Kidney glomerular epithelial cell (primary cell): ENCODE measurements at places on chromosomes 6 and 20.

GRCh38 chr20:36285746-36286447 lies 20.2 kb upstream of the DLGAP4 start:
- no peak for DNase-seq

GRCh38 chr6:36752886-36753506 lies 55.4 kb downstream of the RAB44 start:
- no peak for DNase-seq

GRCh38 chr6:52672412-52673025 lies 1.6 kb downstream of the TMEM14A start:
- peak; percentile 10 for DNase-seq

- DNase-seq = no peak
Measured at GRCh38 chr6:117149324-117149723, 116.0 kb upstream of the VGLL2 start.

GRCh38 chr6:141467041-141467440 lies 665.7 kb upstream of the GJE1 start:
- DNase-seq = no peak

- DNase-seq = no peak
Measured at GRCh38 chr6:144372611-144373594, 87.8 kb downstream of the UTRN start.

DNA sequence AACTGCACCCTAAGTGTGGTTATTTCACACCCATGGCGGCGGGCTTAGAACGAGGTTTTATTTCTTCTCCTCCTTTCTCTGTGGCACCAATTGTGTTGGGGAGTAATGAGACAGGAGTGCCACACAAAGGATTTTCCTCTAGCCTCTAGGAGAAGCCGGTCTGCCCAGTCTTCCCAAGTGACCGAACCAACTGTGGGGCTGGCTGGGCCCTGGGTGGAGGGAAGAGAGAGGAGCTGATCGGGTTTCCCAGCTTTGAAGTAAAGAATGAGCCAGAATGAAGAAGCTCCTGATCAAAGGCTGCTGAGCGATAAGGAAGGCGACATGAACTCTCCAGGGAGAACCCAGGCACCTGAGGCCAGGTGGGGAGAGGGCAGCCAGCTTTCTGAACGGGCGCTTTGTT lies 616.0 kb upstream of the BTBD3 start:
- DNase-seq = no peak

- DNase-seq = no peak
Measured at GRCh38 chr20:62458275-62459251, 17.2 kb downstream of the GATA5 start.

- DNase-seq = no peak
Measured at GRCh38 chr20:48457193-48458002, 370.4 kb downstream of the PREX1 start.

GRCh38 chr20:58550275-58551059 lies 35.3 kb upstream of the APCDD1L start:
- DNase-seq = peak; percentile 22

DNA sequence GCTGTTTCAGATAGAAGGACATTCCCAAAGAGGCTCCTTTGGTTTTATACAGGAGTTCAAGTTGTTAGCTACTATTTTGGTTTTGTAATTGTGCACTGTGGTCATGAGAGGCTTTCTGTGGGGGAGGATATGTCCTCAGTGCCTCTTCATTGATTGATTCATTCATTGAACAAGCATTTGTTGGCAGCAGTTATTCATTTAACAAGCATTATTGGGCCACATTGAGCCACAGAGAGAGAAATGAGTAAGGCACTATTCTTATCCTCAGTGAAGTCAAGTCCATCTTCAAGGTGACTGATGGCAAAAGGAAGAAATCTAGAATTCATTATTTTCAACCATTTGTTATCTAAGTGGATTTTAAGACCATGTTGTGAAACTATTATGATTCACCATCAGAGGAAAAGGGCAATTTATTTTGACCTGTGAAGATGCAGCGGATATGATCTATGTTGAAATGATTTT lies 697.2 kb upstream of the CITED2 start:
- DNase-seq = peak; percentile 68

DNA sequence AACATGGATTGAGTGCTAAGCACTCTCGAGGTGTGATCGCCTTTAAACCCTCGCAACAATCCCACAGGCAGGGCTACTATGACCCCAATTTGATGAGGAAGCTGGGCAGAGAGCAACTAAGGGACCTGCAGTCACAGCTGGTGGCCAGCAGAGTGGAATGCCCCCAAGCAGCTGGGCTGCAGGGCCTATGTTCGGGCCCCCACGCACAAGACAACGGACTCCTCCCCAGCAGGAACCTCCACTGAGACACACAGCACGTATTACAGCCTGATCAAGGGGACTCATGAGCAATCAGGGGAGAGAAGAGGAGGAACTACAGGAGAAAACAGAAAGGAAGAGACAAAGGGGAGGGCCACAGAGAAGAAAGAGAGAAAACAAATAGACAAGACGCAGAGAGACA lies 21.7 kb downstream of the CST7 start:
- DNase-seq = no peak

GRCh38 chr20:58598211-58599015 lies 52.7 kb upstream of the STX16 start:
- no peak for DNase-seq

GRCh38 chr20:33883164-33883563 lies 72.0 kb downstream of the CHMP4B start:
- no peak for DNase-seq

DNA sequence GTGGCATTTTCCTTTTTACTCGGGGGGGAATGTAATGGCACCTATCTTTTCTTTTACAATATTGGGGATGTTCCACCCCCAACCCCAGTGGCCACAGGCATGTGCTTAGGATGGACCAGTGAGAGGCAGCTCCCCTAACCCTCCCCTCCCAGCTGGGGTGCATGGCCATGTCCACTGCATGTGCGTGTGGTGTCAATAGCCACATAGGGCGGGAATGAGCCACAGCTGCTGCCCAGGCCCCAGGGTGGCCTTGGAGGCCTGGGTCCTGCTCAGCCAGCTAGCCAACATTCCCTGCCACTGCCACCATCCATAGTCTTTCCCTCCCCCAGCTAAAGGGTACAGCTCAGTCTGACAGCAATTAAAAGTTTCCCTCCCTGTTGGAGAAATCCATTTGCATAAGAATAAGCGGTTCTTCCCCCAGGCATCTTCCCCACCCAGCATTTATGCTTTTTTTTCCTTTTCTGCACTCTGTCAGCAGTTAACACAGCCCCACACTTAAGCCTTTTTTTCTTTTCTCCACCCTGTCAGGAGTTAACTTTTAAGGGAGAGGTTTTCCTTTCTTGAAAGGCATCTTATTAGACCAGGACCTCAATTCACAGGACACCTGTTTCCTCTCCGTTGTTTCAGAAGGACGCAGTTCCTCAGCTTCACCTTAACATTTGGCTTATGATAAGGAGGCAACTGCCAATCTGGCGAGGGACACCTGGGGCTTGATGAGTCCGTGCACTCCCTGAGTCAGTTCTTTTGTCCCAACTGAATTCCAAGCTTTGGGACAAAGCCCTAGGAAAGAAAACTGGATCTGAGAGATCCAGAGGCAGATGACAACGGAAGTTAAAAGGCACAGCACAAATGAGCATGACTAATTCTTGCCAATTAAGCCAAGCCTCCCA lies 121.4 kb downstream of the TPBG start:
- DNase-seq = no peak

DNA sequence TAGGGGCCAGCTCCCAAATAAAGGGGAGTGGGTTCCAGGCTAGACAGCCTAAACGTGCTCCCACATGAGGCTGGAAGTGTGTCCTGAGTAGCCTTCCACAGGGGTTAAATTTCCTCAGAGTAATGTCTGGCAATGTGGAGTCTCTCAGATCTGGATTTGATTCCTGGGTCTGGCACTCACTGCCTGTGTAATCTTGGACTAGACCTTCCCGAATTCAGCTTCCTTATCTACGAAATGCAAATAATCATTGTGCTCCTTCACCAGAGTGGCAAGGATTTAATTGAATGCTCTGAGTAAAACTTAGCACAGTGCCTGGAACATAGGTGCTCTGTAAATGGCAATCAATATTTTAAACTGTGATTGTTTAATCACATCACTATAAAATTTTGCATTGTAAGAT lies 114.4 kb downstream of the SLX4IP start:
- DNase-seq = no peak

- DNase-seq = no peak
Measured at GRCh38 chr6:38155621-38156204, 336.2 kb downstream of the ZFAND3 start.
